NCI-H526 treated with DMSO at 0.1 percent for 48 hours (cell line): ENCODE measurements at places on chromosomes 12 and 14.

- no peak for DNase-seq
These were observed 227.9 kb downstream of the SLC25A21 start for GRCh38 chr14:36944307-36945010.

DNA sequence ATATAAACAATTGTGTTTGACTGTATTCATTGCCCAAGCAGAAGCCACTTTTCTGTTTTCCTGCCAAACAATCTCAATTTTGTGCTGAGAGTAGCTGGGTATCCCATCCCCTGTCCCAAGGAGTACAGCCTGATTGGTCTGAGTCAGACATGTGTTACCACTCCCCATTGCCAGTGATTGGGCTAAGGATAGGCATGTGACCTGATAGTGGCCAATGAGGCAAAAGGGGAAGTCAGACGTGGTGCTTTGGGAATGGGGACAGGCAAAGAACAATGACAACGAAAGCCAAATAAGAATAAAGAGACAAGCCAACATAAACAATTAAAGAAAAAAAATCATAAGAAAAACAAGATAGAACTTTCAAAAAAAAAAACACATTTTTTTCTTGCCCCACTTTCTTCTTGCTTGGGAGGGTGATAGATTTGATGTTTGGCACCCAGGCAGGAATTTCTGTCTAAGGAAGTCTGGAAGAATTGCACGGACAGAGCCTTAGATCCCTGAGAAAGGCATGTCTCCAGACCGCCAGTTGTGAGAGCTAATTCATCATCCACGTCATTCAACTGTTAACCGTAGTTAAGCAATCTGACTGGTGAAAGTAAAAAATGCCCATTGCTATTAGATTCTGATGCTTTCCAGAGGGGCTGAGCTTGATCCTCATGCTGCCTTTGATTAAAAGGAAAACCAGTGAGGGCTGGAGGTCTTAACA lies 626.6 kb upstream of the TMEM132C start:
- DNase-seq = no peak

DNA sequence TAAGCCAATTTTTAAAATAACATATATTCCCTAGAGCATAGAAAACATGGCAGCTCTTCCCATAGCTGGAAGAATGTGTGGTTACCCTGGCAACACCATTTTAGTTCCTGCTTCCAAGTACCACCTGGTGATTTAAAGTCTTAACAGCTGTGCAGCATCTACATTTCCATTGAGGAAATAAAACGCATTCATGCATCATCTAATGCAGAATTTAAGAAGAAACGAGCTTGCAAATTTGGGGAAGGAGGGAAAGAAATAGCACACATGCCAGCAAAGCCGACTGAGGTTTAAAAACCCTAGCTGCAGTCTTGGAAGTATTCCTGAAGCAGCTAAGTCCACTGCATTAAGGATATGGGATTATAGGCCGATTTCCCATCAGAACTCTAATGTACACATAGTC lies 22.8 kb upstream of the SLC38A2 start:
- DNase-seq = no peak

- no peak for DNase-seq
These were observed 1.5 kb upstream of the HCAR1 start for GRCh38 chr12:122732170-122732569.

GRCh38 chr12:100871195-100871734 lies 76.7 kb downstream of the ANO4 start:
- DNase-seq = no peak

GRCh38 chr14:64707661-64708060 lies 3.4 kb downstream of the PLEKHG3 start:
- no peak for DNase-seq

- DNase-seq = no peak
These were observed 16.4 kb upstream of the A2M start for GRCh38 chr12:9132008-9132535.

- no peak for DNase-seq
These were observed 173.5 kb upstream of the FRMD6 start for GRCh38 chr14:51478175-51478621.

GRCh38 chr12:79763766-79764452 lies 73.1 kb upstream of the PAWR start:
- no peak for DNase-seq

DNA sequence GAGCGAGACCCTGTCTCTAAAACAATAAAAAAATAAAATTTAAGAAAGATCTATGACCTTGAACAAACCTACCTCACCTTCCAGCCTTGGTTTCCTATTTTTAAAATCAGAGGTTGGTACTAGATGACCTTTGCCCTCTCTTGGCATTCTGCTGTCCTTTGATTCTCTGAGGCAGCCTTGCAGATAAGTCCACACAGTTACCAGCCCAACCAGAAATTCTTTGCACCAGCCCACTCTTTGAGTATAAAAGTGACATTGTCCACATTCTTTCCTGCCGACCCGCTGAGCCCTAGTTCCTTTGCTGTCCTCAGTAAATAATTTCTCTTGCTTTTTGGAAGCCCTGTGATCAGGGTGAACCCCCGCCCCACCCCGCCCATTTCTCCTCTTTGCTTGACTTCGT lies 150.4 kb downstream of the PHETA1 start:
- DNase-seq = no peak

DNA sequence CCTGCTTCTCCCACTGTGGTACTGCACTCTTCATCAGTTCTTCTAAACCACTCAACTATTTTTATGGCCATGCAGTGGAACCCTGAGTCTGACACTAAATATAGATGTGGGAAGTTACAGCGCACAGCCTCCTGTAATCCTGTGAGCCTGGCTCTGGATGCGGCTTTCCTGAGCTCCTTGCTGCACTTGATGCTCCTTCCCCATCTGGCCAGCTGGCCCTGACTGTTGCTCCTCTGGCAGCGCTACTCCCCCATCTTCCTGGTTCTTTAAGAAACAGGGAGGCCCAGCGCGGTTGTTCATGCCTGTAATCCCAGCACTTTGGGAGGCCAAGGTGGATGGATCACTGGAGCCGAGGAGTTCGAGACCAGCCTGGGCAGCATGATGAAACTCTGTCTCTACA lies 24.6 kb downstream of the IQSEC3 start:
- DNase-seq = no peak

DNA sequence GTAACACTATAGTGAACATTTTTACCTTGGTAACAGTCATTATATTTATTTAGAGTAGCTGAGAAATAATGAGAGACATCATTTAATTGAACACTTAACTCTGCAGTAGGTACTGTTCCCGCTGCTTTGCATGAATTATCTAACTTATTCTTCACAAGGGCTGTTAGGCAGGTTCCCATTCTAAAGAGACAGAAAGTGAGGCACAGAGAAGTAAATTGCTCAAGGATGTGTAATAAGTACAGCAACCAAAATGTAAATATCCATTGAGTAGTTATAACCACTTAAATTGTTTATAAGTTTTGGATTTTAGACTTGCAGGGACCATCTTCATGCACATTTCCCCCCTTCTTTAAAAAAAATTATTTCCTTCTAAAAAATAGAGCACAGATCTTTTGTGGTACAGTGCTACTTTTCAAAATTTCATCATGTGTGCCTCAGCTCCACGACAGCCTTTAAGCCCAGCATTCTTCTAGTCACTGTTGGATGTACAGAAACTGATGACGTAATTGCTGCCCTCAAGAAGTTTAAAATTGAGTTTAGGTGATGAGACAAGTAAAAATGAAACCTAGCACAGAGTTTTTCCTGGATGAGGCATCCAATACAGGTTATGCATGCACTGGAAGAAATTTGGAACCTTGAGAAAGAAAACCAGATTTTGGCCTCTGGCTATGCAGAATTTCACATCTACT lies 6.0 kb upstream of the MANSC4 start:
- DNase-seq = peak; percentile 13

DNA sequence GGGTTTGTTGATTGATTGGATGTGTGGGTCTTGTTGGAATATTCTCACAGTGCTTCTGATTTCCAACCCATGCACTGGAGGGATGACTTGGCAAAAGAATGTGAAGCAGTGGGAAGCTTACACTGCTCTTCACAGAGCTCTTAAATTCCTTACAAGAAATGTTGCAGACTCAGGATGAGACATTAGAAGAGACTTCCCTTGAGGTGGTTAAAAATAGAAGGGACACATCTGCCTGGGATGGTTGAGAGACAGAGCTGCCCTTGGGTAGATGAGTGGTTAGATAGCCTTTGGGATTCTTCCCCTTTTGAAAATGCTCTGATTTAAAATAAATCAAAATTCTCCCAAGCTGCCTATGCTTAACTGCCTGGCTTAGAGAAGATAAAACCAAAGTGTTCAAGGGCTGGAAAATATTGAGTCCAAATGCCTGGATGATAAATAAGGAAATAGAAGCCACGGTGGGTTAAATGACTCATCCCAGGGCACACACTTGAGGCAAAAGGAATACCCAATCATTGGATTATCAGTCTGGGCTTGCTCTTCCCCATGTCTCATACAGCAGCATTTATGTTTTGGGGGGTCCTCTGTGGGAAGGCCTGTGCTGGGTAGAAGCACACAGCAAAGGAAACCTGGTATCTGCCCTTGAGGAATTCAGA lies 264.3 kb downstream of the AKAP6 start:
- DNase-seq = no peak
